Left cardiac atrium (tissue), 4 donors: ENCODE measurements at places on chromosomes 12 and 14.

DNA sequence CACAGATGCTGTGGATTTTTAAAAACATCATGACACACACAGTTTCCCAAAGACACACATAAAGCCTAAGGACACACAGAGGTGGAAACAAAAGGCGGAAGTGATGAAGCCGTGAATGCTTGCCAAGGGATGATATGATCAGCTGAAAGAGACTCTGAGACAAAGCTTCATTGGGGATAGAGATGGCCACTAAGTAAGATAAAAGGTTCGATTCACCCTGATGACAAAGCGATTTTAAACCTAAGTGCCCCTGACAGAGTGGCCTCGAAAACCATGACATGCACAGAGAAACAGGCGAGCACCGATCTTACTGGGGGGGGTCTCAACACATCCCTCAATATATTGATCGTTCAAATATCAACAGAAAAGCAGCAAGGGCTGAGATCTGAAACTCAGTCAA lies 20.3 kb upstream of the EIF5 start:
- no peak for DNase-seq

DNA sequence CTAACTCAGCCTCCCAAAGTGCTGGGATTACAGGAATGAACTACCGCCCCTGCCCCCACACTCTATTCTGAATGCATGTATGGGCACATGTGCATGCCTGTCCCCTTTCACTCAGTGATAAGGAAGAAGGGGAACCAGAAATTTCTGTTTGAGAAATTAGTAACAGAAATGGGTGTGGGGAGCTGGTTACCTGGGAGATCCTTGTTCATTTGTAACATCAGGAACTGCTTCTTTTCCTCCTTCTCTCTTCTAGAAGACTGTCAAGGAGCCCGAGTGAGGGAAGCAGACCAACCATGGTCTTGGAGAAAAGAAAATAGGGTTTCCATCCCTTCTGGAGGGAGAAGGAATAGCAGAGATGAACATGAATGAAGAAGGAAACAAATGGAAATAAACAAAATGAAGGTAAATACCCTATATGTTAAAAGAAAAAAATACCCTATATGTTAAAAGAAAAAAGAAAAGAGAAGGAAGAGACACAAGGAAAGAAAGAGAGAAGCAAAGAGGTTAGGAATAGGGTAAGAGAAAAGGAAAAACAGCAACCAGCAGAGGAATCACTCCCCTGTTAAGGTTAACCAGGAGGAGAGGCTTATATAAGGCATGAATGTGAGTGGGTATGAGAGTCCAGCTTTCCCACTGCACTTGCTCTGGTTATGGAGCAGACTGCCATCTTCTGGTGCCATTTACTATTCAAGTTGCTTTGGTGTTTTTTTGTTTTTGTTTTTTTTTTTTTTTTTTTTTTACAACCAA lies 3.3 kb downstream of the PPP1R3E start:
- DNase-seq = no peak

- DNase-seq = no peak
These were observed 166.0 kb upstream of the NOS1 start for GRCh38 chr12:117527479-117527855.

DNA sequence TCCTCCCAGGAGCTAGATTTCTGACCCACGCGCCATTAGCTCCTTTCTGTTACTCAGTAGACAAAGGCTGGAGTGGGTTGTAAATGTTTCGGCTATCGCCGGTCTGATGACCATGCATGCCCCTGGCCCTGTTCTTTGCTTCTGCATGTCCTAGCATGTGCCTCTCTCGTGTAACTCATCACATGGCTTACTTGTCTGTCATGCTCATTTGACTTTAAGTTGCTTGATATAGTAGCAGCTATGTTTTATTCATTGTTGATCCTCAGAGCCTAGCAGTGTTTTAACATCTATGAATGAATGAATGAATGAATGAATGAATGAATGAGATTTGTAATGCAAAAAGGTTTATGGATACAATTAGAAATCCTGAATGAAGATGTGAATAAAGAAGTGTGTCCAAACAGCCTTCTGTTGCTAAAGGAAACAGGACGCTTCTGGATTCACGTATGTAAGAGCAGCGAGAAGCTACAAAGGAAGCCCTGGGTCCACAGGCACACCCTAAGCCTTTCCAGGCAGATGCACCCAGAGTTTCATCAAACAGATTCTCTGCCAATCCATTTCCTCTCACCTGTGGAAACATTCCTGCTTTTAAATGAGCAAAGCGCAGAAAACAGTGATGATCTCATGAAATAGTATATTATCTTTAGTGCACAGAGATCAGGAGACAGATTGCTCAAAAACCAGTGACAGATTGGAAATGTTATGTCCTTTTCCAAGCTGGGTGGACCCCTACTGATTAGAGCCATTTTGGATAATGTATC lies 3.4 kb downstream of the GSG1 start:
- no peak for DNase-seq

- no peak for DNase-seq
These were observed 34.0 kb downstream of the EGLN3 start for GRCh38 chr14:33916663-33917565.
